ENCODE measurements at places on chromosomes 1 and 21.

GRCh38 chr1:62228136-62228882, 33.7 kb downstream of the L1TD1 start:
- no peak for DNase-seq

DNA sequence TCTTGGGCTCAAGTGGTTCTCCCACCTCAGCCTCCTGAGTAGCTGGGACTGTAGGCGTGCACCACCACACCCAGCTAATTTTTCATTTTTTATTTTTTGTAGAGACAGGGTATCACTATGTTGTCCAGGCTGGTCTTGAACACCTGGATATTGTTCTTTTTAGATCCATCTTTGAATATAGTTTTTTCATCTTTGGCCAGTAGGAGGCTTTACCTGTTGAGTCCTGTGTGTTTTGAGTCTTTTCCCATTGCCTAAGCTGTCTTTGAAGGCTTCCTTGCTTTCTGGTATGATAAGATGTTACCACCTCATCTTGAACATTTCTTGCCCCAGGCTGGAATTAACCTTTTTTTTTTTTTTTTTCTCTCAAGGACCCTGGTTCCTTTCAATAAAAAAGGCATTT, 387.8 kb upstream of the RUNX1 start:
- DNase-seq: no peak

- DNase-seq: peak; percentile 31
Measured at GRCh38 chr1:230509281-230509977, 83.3 kb upstream of the PGBD5 start.

DNA sequence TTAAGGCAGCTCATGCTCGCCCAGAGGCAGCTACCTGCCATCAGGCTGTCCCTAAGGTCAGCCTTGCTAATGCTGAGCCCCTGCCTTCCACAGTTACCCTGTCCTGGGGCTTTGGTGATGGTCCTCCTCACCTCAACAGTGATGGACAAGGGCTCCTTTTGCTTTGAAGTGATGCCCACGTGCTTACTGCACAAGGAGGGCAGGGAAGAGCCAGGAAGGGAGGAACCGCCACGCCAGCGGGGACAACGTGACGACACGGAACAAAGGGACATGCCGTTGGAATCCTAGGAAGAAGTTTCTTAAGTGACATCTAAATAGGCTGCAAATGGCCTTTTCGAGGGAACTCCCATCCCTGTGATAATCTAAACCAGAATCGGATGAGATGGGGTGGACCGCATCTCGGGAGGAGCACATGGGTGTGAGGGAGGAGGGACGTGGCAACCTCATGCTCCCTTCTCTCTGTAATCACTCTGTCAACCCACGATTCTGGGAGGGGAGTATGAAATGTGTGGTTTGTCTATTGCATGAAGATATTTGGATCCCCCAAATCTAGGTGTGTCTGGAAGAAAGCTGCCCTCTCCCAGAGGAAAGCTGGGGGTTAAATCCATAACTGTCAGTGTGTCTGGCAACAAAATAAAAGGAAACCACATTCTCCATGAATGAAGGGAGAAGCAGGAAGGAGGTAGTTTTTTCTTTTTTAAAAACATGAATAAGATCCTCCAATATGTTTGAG, 110.9 kb upstream of the IRF2BP2 start:
- no peak for DNase-seq

GRCh38 chr1:65149351-65150107, 1.5 kb downstream of the AK4 start:
- DNase-seq: no peak

GRCh38 chr1:240711020-240711419, 99.1 kb upstream of the GREM2 start:
- no peak for DNase-seq

DNA sequence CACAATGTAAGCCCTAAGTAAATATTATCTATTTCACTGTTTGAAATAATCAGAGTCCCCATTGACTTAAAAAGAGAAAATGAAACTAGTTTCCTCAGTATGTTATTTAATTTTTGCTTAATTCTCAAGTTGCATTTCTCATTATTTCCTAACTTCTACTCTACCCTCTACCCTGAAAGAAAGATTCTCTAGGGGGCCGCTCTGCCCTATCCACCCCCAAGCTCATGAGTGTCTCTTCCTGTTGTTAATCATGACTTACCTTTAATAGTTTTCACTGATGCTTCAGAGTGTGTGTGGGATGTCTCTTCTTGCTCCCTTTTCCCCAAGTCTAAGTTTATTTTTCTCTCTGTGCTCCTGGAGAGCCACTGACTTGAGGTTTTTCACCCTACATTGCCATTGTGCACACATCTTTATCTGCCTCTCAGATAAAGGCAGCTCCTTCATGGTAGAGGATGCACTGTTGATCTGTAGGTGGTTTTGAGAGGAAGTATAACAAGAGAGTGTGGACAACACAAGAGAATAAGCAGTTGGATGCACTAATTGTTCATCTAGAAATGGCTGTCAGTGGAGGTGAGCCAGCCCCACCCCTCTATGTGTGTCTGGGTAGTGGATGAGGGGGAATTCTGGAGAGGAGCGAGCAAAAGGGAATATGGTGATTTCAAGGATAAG, 261.7 kb downstream of the CHRM3 start:
- DNase-seq: no peak

DNA sequence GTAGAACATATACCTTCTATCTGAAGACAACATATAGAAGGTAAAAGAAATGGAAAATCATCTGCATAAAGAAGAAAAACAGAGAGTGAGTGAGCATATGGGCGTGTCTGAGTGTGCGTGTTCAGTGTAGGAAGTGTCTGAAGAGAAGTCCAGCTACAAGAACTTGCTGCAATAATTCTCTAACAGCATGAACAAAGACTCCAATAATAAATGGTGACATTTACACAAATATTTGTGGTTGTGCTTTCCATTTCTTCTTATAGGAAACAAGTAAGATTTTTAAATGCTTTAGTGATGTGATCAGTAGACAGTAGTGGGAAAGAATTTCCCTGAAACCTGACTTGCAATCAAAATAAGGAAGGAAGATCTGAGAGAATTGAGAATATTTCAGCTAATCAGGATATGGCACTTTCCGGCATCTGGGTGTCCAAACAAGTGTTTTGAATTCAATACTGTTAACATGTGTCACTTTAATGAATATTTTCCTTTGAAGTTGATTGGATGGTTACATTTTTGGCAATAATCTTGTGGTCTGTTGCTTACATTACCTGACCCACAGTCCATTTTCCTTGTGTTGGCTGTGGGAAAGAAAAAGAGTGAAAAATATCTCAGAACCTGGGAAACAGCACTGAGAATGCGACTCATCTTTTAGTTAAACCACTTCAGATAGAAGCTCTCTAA, 154.0 kb downstream of the TGFB2 start:
- DNase-seq: peak; percentile 91
